ENCODE measurements at places on chromosomes 3 and 15.

- no peak for DNase-seq
These were observed 12.4 kb upstream of the GREM1 start for GRCh38 chr15:32705446-32705845.

- no peak for DNase-seq
These were observed 214.8 kb downstream of the TBC1D2B start for GRCh38 chr15:77862651-77863104.

- DNase-seq: no peak
These were observed 103.4 kb downstream of the IGF1R start for GRCh38 chr15:98751767-98752166.

GRCh38 chr15:101429191-101429590 lies 60.3 kb downstream of the PCSK6 start:
- no peak for DNase-seq

DNA sequence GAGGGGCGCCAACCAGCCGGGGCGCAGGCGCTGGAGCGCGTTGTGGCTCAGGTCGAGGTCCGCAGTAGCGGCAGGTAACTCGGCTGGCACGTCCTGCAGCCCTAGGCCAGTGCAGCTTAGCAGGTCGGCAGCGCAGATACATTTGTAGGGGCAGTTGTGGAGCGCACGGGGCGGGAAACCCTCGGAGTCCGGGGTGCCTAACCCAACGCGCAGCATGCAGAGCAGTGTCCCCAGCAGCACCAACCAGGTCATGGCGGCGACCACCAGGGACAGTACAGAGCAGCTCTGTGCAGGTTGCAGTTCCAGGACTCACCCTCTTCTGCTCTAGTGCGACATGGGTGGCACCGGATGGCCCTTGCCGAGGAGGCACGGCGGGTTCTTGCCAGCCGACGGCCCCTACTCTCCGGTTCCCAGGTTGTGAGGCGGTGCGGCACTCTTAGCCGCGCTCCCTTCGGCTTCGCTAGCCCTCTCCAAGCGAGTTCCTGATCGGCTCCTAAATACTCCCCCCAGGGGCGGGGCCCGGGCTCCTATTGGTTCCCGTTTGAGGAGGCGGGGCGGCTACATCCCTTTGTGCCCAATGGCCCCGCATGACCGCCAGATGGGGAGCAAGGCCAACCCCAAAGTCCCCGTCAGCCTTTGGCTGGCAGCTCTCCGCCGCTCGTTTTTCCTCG lies at the start of gene AMIGO3:
Gene AMIGO3, minus strand, starts transcription at position 471 of the 671 bp plus-strand sequence. Its CDS starts 219 bp downstream, at position 252.
- no peak for DNase-seq

GRCh38 chr3:151635905-151636304 lies 97.8 kb upstream of the AADACL2 start:
- no peak for DNase-seq

DNA sequence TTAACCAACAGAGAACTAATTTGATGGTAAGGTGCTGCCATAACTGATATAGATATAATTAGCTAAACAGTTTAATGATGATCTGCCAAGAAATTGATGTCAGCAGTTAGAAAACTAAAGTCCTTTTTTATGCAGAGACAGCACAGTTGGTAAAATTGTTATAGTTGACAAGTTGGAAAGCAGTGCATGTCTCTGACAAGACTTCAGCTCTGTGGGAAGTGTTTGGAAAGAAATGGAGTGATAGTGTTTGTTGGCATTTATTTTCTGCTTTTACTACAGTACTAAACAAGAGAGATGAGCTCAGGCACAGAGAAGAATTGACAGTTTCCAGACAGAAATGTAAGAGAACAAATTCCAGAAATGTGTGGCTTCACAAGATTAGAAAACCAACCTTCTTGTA lies 523.5 kb upstream of the BCHE start:
- no peak for DNase-seq

GRCh38 chr15:43316016-43316970 lies 14.1 kb downstream of the LCMT2 start:
- no peak for DNase-seq

DNA sequence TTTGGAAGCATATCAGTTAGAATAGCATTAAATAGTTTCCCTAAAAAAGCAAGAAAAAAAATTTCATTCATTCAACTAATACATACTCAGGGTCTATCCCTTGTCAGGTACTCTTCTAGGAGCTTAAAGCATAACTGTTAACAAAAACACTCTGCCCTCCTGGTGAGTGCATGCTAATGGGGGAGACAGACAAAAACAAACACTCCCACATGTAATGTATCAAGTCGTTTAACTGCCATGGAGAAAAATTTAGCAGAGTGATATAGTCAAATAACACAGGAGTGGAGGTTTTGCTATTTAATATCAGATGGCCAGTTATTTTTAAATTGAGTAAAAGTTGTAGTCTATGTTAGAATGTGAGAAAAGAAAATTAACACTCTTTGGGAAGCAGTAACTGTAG lies 254.5 kb upstream of the RARB start:
- DNase-seq: no peak

- DNase-seq: no peak
These were observed 107.6 kb downstream of the TGFBR2 start for GRCh38 chr3:30713885-30714503.

- no peak for DNase-seq
These were observed 11.5 kb downstream of the CLRN1 start for GRCh38 chr3:150960708-150961684.

DNA sequence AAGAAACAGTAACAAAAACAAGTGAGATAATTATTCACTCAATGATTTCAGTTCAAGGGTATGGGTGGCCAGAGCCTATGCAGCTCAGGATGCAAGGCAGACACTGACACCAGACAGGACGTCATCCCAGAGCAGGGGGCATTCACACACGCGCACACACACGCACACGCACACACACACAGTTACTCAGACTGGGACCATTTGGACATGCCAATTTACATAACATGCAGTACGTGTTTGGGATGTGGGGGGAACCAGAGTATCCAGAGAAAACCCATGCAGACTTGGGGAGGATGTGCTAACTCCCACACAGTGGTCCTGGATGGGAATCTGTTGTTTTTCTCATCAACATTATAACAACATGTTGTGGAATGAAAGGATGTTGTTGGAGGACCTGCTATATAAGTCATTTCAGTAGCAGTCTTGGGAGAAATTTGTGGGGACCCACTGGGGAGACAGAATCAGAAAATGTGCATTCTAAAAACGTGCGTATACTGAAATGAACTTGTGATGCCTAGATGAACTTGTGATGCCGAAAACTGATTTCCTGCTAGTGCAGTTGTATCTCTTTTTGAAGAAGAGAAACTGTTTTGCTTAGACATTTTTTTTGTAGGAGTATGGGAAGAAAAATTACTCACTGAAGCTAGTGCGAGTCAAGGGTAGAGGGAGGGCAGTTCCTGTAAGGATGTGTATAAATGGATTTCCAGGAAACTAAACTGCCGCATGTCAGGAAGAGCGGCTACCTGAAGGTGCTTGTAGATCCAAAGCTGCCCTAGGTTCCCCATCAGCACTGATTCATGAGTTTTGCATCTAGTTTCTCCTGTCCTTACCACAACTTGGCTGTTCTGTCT lies 25.2 kb downstream of the CD200 start:
- no peak for DNase-seq

DNA sequence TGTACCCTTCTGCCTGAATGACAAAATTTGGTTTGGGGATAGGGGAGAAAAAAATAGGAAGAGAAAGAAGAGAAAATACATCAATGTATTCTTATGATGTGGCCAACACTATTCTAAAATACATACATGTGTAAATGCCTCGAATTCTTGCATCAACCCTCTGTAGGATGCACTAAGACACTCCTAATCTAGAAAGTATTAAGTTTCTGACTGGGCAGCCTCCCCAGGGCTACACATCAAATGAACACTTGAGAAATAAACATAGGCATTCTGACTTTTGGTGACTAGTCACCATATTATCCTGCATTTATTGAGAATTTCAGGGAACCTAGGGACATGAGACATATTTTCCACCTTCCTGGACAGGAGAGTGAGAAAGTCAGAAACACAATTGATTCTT lies 109.2 kb downstream of the CPNE4 start:
- no peak for DNase-seq

DNA sequence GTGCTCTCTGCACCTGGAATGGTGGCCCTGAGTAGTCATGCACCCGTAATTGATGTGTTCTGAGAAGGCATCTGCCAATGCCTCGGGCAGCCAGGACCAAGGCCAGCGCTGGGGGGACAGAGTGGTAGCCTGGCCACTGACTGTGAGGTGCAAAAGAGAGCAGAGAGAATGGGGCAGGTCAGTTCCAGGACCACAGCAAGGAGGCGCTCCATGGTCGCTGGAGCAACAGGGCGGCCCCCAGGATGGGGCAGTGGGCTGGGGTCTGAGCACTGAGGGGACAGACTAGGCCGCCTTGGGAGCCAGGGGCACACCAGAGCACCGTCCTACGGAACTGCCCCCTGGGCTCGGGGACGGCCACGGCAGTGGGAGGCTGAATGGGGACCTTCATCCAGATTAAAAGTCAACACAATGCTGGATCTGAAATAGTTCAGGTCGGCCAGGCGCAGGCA lies 48.3 kb upstream of the IQSEC1 start:
- no peak for DNase-seq

- no peak for DNase-seq
These were observed 96.1 kb upstream of the PROK2 start for GRCh38 chr3:71881041-71881440.

GRCh38 chr3:134690226-134690625 lies 39.4 kb upstream of the KY start:
- DNase-seq: no peak

DNA sequence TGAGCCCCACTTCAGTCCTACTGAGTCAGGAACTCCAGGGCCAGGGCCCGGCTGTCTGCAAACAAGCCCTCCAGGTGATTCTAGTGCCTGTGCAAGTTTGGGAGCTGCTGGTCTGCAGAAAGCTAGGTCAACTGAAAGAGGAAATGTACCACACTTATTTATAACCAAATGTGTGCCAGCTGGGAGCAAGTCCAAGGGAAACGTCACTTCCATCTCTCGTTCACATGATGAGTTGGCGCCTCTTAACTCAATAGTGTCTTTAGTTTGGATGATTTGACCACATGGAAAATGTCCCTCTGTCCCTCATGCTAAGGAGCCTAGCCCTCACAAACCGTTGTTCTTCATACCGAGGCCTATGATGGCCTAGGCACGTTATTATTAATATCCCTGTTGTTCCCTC lies 43.2 kb downstream of the GOLGA8S start:
- DNase-seq: no peak

GRCh38 chr15:75636026-75636425 lies 4.0 kb downstream of the IMP3 start:
- no peak for DNase-seq

DNA sequence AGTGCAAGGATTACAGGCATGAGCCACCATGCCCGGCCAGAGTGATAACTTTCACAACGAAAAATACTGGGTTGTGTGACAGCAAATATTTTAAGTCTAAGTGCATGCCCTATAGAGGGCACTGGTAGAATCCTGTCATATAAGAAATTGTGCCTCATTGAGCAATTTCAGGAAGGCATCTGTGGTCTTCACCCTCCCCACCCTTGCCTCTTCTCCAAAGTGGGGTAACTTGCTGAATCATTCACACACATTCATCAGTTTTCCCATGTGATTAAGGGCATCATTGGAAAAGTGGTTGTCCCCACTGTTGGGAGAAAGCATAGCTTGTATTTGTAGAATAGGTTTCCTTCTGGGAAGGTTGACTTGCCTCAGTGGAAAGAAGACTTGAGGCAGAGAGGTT lies 9.2 kb downstream of the MITF start:
- no peak for DNase-seq

DNA sequence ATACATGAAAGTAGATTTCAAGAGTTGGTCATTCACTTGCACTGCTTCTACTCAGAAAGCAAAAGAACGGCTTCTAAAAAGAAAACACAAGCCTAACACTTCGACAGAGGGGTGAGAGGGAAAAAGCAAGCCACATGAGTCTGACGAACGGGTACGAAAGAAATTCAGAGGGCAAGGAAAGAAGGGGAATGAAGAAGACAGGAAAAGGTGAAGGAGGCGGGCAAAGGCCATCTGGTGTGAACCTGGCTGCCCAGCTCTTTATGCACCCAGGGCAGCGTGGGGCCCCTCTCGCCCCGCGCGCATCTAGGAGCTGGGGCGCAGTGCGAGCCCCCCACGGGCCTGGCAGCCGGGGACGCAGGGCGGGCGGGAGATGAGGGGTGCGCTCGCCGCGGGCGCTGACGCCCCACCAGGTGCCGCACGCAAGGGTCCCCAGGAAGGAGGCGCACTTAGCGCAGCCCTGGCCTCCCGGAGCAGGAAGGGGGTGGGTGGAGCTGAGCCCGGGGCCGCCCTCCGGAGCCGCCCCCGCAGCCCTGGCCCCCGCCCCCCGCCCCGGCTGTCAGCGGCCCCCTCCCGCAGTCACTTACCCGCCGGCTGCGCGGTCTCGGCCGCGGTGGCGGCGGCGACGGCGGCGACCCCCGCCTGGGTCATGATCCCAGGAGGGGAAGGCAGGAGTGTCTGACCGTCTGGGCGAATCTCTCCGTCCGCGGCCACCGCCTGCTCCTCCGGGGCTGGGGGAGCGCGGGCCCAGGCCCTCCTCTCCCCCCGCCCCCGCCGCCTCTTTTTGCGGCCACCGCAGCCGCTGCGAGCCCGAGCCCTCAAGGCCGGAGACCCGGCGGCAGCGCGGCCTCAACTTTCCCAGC lies at the start of gene USF3:
Gene USF3, minus strand, starts transcription at position 857 of the 860 bp plus-strand sequence. CDS start 21,764 bp downstream, outside the sequence.
- DNase-seq: no peak

DNA sequence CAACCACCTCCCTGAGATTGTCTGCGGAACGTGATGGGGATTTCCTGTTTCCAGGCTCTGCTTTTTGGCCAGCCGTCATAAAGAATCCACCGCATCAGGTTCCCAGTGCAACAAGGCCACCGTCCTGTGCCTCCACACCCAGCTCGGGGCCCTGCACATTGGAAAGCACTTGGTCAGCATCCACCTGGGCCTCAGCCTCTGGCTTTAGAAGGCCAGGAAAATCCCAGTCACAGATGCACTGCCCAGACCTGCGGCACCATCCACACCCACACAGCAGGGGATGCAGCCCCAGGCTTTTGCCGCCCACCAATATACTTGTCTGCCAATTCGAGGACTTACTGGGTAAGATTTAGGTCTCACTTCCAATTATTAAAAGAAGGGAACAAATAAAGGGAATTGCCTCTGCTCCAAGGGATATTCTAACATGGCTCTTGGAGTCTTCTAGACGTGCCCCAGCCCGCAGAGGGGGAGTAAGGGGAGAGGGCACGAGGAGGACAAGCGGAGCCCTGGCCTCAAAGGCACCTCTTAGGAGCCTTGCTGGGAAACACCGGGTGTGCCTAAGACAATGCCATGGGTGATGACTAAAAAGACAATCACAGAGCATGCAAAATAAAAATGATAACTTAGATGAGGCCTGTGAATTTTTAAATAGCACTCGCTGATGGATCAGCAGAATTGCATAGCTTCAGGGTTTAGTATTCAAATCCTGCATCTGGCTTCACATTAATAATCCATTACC lies 169.2 kb downstream of the FOXP1 start:
- no peak for DNase-seq

GRCh38 chr15:40825661-40826422 lies 2.7 kb downstream of the PPP1R14D start:
- DNase-seq: no peak

DNA sequence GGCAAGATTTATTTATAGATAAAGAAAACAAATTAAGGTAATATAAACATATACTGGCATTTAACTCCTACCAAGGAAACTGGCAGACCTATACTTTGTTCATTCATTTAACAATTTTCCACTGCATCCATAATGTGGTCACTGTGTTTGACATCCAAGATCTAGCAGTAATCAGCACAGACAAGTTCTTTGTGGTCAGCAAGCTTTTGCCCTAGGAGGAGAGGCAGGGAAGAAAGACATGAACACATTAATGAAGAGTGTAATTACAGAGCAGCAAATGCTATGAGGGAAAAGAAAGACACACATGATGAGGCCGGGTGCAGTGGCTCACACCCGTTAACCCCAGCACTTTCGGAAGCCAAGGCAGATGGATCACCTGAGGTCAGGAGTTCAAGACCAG lies 34.4 kb downstream of the SUCLG2 start:
- no peak for DNase-seq

GRCh38 chr3:20421-20820 lies 176.1 kb upstream of the CHL1 start:
- no peak for DNase-seq
